Esophagus squamous epithelium (tissue), 5 donors: ENCODE measurements at places on chromosomes 4 and X.

- H3K27ac ChIP-seq, result no peak overlapping the region
- DNase-seq, result no peak
Observed at GRCh38 chrX:110146521-110146920, 143.6 kb downstream of the TMEM164 start.

DNA sequence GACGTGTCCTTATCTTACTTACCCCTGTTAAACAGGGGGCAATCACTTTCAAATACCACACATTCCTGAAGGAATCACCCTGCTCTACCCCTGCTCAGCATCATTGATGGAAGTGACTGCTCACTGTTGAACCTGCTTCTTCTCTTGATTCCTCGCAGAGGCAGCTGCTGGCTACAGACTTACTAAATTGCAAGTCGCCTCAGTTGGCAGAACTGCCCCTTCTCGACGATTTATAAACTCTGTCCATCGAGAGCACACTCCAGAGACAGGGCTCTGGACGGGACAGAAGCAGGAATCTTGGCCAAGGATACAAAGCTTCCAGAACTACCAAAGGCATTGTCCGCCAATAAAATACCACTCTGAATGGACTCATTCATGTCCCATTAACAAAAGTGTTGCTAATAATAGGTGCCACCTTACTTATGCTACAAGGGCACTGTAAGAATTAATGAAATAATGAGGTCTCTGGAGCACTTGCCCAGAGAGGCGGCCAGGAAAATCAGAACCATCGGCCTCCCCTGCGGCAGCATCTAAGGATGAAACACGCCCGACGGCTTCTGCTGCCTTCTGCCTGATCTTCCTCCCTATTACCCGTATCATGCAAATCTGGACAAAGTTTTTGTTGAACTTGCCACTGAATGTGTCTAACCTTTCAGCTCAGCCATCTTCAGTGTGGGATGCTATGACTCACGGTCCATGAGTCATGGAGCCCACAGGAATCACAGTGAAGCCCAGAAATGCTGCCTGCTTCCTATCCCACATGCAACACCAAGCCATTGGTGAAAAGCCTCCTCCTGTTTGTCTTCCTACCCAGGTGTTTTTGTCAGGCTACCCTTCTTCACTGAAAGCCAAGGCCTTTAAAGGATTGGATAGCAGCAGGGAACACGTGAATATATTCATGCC, 164.9 kb downstream of the MAML3 start:
- H3K36me3 ChIP-seq, result no peaks in the 10 kb centered on the region
- no peaks in the 10 kb centered on the region for H3K27me3 ChIP-seq
- DNase-seq, result no peak
- peak overlapping the region; percentile 68 for H3K27ac ChIP-seq
- H3K4me1 ChIP-seq, result peaks cover 14% of the 10 kb centered on the region

- DNase-seq, result no peak
- H3K27me3 ChIP-seq, result no peaks in the 10 kb centered on the region
- no peaks in the 10 kb centered on the region for H3K4me1 ChIP-seq
- no peak overlapping the region for H3K4me3 ChIP-seq
Observed at GRCh38 chrX:37684973-37685372, 618 bp upstream of the XK start.

GRCh38 chr4:82201303-82201702, 172.5 kb downstream of the HNRNPD start:
- H3K36me3 ChIP-seq, result no peaks in the 10 kb centered on the region
- DNase-seq, result no peak
- H3K4me3 ChIP-seq, result no peak overlapping the region

DNA sequence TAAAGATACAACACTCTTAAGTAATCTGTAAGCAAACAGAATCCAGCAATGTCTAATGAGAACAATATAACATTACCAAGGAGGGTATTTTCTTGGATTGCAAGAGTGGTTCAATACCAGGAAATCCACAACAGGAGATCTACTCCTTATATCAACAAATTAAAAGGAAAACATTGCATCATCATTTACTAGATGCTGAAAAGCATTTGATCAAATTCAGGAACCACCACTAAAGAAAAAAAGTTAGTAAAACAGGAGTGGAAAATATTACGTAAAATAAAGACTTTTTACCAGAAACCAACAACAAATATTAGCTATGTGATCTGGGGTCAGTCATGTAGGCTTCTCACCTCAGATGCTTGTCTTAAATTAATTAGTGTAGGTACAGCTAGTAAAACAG, 66.8 kb upstream of the MAB21L2 start:
- DNase-seq, result no peak
- no peaks in the 10 kb centered on the region for H3K27me3 ChIP-seq
- H3K4me1 ChIP-seq, result no peaks in the 10 kb centered on the region
- no peak overlapping the region for H3K27ac ChIP-seq

GRCh38 chr4:81471298-81471587, 464 bp downstream of the RASGEF1B start:
- DNase-seq, result no peak
- H3K4me3 ChIP-seq, result peak overlapping the region; percentile 81
- H3K4me1 ChIP-seq, result peaks cover 24% of the 10 kb centered on the region
- peak overlapping the region; percentile 96 for H3K27ac ChIP-seq
- no peaks in the 10 kb centered on the region for H3K36me3 ChIP-seq

GRCh38 chr4:54548098-54548620, 109.6 kb upstream of the KIT start:
- no peaks in the 10 kb centered on the region for H3K36me3 ChIP-seq
- no peak for DNase-seq
- no peaks in the 10 kb centered on the region for H3K27me3 ChIP-seq
- no peak overlapping the region for H3K4me3 ChIP-seq

- no peaks in the 10 kb centered on the region for H3K4me1 ChIP-seq
- DNase-seq, result no peak
- H3K36me3 ChIP-seq, result no peaks in the 10 kb centered on the region
- no peak overlapping the region for H3K4me3 ChIP-seq
- no peak overlapping the region for H3K27ac ChIP-seq
Observed at GRCh38 chr4:43133566-43133965, 241.1 kb downstream of the GRXCR1 start.

GRCh38 chr4:73718375-73719373, 21.7 kb upstream of the CXCL8 start:
- peak overlapping the region; percentile 15 for H3K27ac ChIP-seq
- H3K4me1 ChIP-seq, result no peaks in the 10 kb centered on the region
- DNase-seq, result no peak
- H3K27me3 ChIP-seq, result no peaks in the 10 kb centered on the region
- H3K36me3 ChIP-seq, result no peaks in the 10 kb centered on the region

DNA sequence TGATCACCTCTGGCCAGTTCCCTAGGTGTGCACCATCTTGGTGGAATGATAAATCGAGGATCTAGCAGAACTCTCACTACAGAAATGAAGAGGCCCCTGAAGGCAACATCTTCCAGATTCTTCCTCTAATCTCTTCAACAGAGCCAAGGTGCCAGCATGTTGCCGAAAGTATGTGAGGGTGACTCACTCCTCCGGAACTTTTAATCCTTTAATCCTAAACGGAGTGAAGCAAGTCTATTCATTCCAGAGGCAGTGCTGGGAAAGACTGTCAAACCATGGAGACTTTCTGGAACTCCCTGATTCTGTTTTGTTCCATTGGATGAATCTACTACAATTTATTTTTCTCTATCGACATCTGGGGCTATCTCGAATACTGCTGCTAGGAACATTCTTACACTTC, 68.7 kb downstream of the SUPT20HL2 start:
- no peaks in the 10 kb centered on the region for H3K27me3 ChIP-seq
- no peak overlapping the region for H3K4me3 ChIP-seq
- H3K36me3 ChIP-seq, result no peaks in the 10 kb centered on the region
- no peaks in the 10 kb centered on the region for H3K4me1 ChIP-seq

- no peaks in the 10 kb centered on the region for H3K36me3 ChIP-seq
- H3K27me3 ChIP-seq, result no peaks in the 10 kb centered on the region
- H3K4me1 ChIP-seq, result no peaks in the 10 kb centered on the region
- no peak overlapping the region for H3K27ac ChIP-seq
- H3K4me3 ChIP-seq, result no peak overlapping the region
Observed at GRCh38 chrX:47844117-47844516, 7.4 kb downstream of the ZNF81 start.

- no peaks in the 10 kb centered on the region for H3K27me3 ChIP-seq
- no peak for DNase-seq
- H3K4me3 ChIP-seq, result no peak overlapping the region
- no peaks in the 10 kb centered on the region for H3K36me3 ChIP-seq
- no peak overlapping the region for H3K27ac ChIP-seq
Observed at GRCh38 chrX:8672176-8672575, 59.8 kb downstream of the ANOS1 start.

- no peaks in the 10 kb centered on the region for H3K27me3 ChIP-seq
- no peak overlapping the region for H3K27ac ChIP-seq
- no peak overlapping the region for H3K4me3 ChIP-seq
- no peak for DNase-seq
Observed at GRCh38 chr4:127165971-127166370, 466.8 kb upstream of the INTU start.

GRCh38 chr4:27081675-27082586, 221.3 kb downstream of the STIM2 start:
- no peak for DNase-seq
- no peaks in the 10 kb centered on the region for H3K4me1 ChIP-seq
- no peaks in the 10 kb centered on the region for H3K27me3 ChIP-seq
- H3K36me3 ChIP-seq, result no peaks in the 10 kb centered on the region
- H3K4me3 ChIP-seq, result no peak overlapping the region
- H3K27ac ChIP-seq, result no peak overlapping the region

GRCh38 chrX:123487669-123488068, 245.2 kb downstream of the THOC2 start:
- DNase-seq, result no peak
- H3K4me3 ChIP-seq, result no peak overlapping the region
- H3K36me3 ChIP-seq, result no peaks in the 10 kb centered on the region
- no peaks in the 10 kb centered on the region for H3K27me3 ChIP-seq
- H3K4me1 ChIP-seq, result no peaks in the 10 kb centered on the region

GRCh38 chrX:138492371-138492770, 219.1 kb downstream of the FGF13 start:
- no peak overlapping the region for H3K27ac ChIP-seq
- no peaks in the 10 kb centered on the region for H3K27me3 ChIP-seq
- no peaks in the 10 kb centered on the region for H3K4me1 ChIP-seq
- no peaks in the 10 kb centered on the region for H3K36me3 ChIP-seq

DNA sequence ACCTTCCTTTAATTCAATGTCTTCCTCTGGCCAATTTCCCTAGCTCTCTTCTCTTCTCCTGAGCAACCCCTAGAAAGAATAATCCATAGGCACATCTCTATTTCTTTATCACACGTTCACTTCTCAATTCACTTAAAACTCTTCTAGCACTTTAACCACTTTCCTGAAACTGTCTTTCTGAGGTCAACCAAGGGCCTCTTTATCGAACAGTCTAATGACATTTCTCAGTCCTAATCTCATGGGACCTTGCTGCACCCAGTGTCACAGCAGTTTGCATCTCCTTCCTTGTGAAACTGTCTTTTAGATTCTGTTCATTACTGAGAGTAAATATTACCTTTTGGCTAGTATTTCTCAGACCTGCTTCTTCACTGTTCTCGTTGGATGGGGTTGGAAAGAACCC, 285.3 kb upstream of the RASGEF1B start:
- H3K4me1 ChIP-seq, result no peaks in the 10 kb centered on the region
- no peaks in the 10 kb centered on the region for H3K36me3 ChIP-seq
- H3K27me3 ChIP-seq, result no peaks in the 10 kb centered on the region
- DNase-seq, result no peak
- H3K27ac ChIP-seq, result no peak overlapping the region

- H3K4me3 ChIP-seq, result no peak overlapping the region
- H3K36me3 ChIP-seq, result peaks cover 4% of the 10 kb centered on the region
- H3K4me1 ChIP-seq, result peaks cover 5% of the 10 kb centered on the region
- no peaks in the 10 kb centered on the region for H3K27me3 ChIP-seq
- H3K27ac ChIP-seq, result peak overlapping the region; percentile 98
- no peak for DNase-seq
Observed at GRCh38 chr4:6714954-6715353, 1.0 kb upstream of the BLOC1S4 start.

DNA sequence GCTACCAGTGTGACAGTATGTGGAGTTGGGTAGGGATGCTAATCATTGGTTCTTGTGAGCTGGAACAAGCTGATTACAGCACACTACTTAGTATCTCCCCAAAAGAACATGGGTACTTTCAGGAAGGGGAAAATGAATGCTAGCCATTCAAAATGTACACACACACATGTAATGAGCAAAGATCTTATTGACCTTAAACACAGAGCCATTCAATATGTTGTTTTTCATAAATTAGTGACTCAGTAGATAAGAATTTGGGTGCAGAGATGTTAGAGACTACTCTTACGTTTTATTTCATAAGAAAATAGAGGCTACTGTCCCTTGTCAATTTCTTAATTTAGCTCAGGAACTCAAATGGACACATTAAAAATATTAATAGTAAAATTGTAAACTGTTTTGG, 509.5 kb upstream of the ATOH1 start:
- no peak overlapping the region for H3K4me3 ChIP-seq
- no peak overlapping the region for H3K27ac ChIP-seq
- no peaks in the 10 kb centered on the region for H3K4me1 ChIP-seq

GRCh38 chrX:65407157-65407626, 127.4 kb downstream of the LAS1L start:
- H3K27ac ChIP-seq, result no peak overlapping the region
- H3K36me3 ChIP-seq, result no peaks in the 10 kb centered on the region
- H3K4me1 ChIP-seq, result peaks cover 15% of the 10 kb centered on the region
- H3K4me3 ChIP-seq, result no peak overlapping the region
- no peak for DNase-seq
- peaks cover 27% of the 10 kb centered on the region for H3K27me3 ChIP-seq

GRCh38 chr4:150447356-150447755, 134.6 kb upstream of the MAB21L2 start:
- H3K27ac ChIP-seq, result no peak overlapping the region
- H3K36me3 ChIP-seq, result no peaks in the 10 kb centered on the region
- no peaks in the 10 kb centered on the region for H3K4me1 ChIP-seq
- DNase-seq, result no peak
- H3K4me3 ChIP-seq, result no peak overlapping the region

- H3K27ac ChIP-seq, result no peak overlapping the region
- H3K4me1 ChIP-seq, result no peaks in the 10 kb centered on the region
- no peaks in the 10 kb centered on the region for H3K27me3 ChIP-seq
- H3K4me3 ChIP-seq, result no peak overlapping the region
- DNase-seq, result no peak
Observed at GRCh38 chr4:81227968-81228367, 12.9 kb upstream of the PRKG2 start.

GRCh38 chr4:7261087-7261486, 68.7 kb downstream of the SORCS2 start:
- peaks cover 32% of the 10 kb centered on the region for H3K4me1 ChIP-seq
- no peak for DNase-seq
- no peaks in the 10 kb centered on the region for H3K27me3 ChIP-seq
- no peak overlapping the region for H3K27ac ChIP-seq
